Stimulated activated CD4-positive, alpha-beta T cell treated with anti-CD3 and anti-CD28 coated beads, Interleukin-2, amount 100 ng/mL, for 24 hours (primary cell): ENCODE measurements at places on chromosomes 7 and 10.

DNA sequence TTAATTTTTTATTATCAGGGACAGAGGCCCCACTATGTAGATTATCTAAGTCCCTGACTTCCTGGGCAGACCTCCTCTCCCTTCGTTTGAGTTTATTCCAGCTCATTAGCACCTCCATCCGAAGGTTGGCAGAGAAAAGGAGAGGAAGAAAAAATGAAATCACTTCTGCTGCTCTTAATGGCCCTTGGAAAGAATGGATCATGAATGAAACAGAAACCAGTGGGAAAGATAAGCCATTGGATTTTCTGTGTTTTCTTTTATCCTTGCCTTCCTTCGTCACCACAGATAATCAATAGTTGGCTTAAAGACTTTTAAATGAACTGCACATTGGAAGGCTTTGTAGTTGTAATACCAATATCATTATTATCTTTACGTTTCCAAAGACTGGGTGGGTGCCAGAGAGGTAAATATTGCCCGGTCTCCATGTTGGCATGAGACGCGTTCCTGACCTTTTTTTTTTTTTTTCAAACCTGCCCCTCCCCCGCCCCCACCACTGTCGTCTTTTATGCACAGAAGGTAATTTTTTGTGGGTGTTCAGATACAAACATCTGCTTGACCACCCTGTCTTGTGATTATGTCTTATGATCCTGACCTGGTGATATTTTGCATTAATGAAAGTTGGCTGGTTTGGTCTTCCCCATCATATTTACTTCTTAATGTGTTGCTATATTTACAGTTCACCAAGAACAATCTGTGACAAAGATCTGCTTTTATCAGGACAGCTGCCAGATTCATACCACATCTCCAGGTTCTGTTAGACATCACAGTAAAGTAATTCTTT lies 116.8 kb downstream of the ARID5B start:
- DNase-seq, result no peak

GRCh38 chr7:25945608-25946007 lies 206.4 kb upstream of the NFE2L3 start:
- no peak for DNase-seq

DNA sequence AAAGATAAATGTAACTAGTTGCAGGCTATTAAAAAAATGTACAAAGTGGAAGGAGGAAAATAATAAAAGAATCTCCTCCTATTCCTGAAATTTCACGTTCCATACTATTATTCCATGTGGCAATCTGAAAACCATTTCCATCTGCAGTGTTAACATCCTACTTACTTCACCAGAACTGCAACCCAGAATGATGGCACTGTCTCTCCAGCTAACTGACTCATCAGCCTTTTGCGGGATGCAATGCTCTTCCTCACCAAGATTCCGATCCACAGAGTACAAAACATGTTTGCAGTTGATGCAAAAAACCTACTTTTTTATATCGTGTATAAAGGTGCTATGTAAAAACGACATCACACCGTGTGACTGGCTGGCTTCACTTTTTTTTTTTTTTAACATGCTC lies 50.8 kb downstream of the ESYT2 start:
- no peak for DNase-seq

DNA sequence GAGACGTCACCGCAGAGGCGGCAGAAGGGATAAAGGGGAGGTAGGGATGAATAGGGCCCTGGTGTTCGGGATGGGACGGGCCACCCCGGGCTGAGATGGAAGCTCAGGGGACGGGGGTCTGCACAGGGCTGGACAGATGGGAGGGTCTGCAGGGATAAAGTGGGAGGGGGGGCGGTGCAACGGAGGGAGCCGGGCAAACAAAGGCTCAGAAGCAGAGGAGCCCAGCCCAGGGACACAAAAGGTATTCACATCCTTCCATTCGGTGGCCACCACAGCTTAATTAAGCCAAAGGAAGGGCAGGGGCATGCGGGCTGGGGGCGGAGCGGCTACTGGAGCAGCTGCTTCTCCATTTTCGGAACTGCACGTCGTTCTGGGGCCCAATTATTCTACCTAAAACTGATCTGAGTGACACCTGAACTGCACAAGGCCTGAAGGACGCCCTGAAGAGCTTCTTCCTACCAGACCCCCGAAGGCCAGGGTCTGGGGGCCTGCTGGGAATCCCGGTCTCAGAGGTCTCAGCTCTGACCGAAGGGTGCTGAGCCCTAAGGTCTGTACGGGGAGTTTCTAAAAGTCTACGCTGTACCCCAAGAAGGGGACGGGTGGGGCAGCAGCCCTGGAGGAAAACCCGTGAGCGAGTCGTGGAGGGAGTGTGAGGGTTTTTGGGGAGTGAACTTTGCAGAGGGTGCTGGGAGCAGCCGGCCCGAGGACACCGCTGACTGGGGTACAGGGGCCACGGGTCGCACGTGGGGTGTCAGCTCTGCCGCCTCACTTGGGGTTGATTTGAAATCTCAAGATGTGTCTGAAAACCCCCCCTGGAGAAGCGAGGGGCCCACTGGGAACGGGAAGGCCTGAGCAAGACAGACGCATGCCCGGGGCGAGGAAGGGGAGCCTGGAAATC lies 334.8 kb downstream of the DNAJB6 start:
- no peak for DNase-seq

DNA sequence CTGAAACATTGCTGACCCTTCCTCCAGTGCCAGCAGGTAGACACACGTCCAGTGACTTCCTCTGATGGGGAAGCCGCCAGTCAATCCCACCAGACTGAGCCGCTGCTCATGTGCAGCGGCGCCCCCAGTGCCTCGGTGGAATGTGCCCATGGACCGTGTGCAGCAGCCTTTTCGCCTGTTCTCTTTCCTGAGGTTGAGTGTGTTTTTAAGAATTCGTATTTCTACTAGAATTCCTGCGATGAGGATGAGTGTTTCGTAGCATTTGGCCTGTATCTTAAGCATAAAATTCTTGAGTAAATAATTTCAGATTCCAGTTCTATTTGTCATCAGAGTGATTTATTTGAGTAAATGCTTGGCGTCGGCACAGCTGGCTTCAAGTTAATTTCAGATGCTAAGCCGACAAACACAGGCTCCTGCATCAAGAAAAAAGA lies 35.4 kb downstream of the BNIP3 start:
- DNase-seq, result no peak

GRCh38 chr10:96188916-96189315 lies 58.8 kb downstream of the ZNF518A start:
- no peak for DNase-seq

DNA sequence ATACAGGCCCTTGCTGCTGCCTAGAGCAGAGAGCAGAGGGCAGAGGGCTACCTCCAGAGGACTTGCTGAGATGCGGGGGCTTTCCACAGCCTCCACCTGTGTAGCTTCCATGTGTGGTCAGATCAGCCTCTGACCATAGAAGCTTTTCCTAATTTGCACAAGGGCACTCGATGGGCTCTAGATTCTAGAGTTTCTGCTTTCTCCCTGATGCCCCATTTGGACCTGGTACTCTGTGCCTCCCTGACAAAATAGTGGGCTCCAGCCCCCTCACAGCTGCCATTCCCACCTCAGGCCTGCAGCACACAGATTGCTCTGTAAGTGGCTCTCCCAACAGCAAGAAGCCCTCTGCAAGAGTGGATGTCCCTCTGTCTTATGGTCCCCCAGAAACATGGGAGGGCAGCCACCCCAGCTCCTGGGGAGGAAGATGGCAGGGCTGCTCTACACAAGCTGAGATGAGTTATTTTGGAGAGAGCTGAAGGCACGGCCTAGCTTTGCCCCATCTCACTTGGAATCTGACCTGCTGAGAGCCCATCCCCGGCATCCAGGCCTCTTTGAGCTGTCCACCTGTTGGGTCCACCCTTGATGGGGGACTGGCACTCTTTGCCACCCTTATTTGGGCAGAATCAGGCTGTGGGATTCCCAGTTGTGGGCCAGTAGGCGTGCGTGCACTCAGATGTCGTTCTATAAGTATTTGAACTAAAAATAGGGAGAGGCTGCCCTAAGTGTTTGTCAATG lies 16.7 kb downstream of the TMEM273 start:
- DNase-seq, result no peak
